ENCODE measurements at places on chromosomes 13 and 19. TPM values are rescaled to one million over a fixed set of nuclear protein-coding genes. Genes with fewer than 3 reads are reported as not detected.

Gene NOVA2
- not detected for total RNA-seq

Gene LILRB2
- total RNA-seq = not detected

Gene ZNF577
- total RNA-seq = 4.4 TPM

Gene ZNF441
- total RNA-seq = 9.7 TPM

Gene TMEM145
- total RNA-seq = under 0.01 TPM

Gene ZNF729
- total RNA-seq = not detected

DNA sequence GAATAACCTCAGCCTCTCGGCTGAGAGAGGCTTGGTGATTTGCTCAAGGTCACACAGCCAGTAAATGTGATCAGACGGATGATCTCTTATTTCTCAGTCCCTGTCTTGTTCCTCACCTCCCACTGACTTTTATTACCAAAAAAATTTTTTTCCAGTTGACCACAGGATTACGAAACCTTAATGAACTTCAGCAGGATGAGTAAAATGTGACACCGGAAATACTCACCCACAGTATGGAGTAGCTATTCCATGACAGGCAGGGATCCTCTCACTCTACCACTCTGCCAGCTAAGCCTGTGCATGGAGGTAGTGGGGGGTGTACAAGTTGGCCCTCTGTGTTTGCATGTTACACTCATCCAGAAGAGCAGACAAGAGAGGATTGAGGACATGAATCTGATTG, 916.4 kb downstream of the UQCRFS1 start:
- no peak for DNase-seq

DNA sequence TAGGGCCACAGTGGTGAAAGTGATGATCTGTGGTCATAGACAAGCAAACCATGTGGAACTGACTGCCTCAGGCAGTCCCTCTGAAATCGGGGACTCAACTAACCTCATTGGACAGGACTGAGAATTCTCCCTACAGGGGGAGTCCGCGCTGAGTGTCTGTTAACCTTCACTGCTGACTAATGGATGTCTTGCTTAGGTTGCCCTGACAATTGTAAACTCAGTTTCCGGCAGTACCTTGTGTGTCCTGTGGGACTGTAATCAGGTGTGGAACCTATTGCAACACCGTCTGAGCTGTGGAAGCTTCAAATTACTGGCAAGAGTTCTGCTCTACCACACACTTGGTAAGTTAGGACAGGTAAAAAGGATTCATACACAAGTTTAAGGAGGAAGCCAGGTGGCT, 21.8 kb downstream of the ZNF77 start:
- DNase-seq = peak; percentile 9

GRCh38 chr13:111589321-111589720, 268.9 kb downstream of the TEX29 start:
- DNase-seq = no peak

DNA sequence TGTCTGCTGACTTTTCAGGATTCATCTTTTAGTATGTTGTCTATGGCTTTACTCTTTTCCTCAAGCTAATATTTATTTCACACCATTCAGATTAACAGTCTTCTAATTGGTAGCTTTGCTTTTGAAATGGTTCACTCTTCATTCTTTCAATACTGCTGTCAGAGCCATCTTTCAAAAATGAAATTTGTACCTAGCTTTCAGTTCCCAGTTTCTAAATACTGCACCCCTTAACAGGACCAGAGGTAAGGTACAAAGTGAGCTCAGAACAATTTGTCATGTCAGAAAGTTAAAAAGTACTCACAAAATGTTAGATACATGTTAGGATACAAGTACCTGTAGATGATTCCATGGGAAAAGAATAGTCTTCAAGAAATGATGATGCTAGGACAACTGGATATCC, 83.0 kb downstream of the FNDC3A start:
- no peak for DNase-seq

DNA sequence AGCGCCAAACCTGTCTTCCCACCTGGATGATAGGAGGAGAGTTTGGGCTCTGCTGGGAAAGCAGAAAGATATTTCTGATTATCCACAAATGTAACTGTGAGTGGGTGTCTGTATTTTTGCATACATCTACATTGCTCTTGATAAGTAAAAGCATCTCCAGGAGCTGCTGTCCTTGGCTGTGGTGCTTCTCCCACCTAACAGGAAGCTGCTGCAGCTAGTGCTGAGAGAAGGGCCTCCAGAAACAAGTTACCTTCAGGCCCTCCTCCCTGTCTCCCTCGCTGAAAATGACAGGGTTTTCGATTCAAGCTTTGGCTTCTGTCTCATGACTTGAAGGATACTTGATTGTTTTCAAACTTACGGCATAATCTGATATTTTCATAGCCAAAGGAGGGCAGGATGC, 90.1 kb downstream of the FOXO1 start:
- DNase-seq = no peak

DNA sequence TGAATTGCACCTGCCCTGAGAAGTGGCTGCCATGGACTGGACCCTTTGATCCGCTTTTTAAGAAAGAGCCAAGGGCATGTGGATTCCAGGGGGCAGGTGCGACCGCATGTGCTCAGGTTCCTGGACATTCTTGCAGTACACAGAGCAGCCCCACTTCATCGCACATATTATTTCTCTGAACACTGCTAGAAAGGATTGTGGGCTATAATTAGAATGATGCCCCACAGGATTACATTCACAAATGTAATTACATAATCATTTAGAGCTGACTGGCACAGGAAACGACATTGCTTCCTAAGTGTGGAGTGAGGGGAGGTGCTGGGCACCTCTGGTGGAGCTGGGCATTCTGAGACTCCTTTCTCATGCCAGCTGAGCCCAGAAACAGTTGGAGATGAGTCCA, 37.5 kb upstream of the VSTM2B start:
- DNase-seq = no peak

DNA sequence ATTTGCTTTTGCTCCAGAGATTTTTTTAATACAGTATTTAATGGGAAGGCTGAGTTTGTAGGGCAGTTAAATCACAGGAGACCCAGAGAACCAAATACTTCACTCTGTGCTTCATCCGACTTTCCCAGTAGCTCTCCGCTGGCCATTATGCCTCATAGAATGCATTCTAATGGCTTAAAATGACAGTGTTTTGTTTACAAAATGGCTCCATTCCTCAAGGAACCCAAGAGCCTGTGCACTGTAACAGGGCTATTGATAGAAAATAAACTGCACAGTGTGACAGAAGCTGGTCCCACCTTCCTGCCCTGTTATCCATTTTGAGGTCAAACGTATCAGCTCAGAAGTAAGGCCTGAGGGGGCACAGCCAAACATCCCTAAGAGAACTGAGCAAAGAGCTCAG, 136.5 kb downstream of the RAP2A start:
- no peak for DNase-seq

GRCh38 chr19:54254195-54254906, 2.7 kb downstream of the LILRB5 start:
- DNase-seq = no peak

- no peak for DNase-seq
Observed at GRCh38 chr13:51275101-51275500, 52.9 kb downstream of the FAM124A start.

DNA sequence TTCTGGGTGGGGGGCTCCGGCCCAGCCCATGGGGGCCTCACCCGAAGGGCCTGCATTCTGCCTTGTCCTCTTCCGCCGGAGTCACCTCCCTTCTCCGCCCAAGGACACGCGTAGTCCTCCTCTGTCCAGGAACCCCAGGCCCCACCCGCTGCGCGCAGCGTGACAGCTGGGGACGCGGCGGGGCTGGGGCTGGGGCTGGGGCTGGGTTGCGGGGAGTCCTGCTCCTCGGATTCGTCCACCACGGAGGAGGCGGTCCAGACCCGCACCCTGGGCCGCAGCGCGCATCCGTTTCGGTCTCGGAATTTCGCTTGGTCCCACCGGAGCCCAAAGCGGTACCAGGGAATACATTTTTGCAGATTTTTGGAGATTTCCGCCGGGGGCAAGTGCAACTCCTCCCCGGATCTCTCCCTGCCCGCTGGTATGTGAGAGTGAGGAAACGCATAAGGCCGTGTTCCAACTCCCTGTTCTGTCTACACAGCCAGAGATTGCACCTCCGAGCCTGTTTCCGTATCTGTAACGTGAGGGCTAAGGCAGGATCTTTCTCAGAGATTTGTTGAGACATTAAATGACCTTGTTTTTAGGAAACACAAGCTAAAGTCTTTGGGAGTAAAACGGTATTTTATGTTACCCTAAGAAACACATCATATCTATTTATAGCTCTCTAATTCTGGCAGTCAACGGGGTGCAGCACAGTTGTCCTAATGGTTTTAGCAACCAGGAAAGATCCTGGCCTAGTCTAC, at the start of gene COX7A1:
Gene COX7A1 (minus strand): TSS at position 96 of the 740 bp plus-strand sequence. CDS start 40 bp downstream, at position 56.
- DNase-seq = peak; percentile 13

GRCh38 chr13:42495255-42495654, 78.7 kb upstream of the TNFSF11 start:
- DNase-seq = no peak

- DNase-seq = no peak
Observed at GRCh38 chr13:33794576-33794975, 23.4 kb upstream of the RFC3 start.

GRCh38 chr19:21568816-21569493, 63.6 kb downstream of the ZNF429 start:
- DNase-seq = peak; percentile 94
